ENCODE measurements at places on chromosomes 11 and 22. TPM values are rescaled to one million over a fixed set of nuclear protein-coding genes. Genes with fewer than 3 reads are reported as not detected.

GRCh38 chr22:27934069-27934468 is 15.0 kb upstream of the PITPNB start:
- DNase-seq, result no peak

Gene TBX10
- total RNA-seq, result not detected

Gene DCPS
- total RNA-seq, result 8.8 TPM

- peak; percentile 92 for DNase-seq
These were observed 107.8 kb downstream of the OSBP2 start for GRCh38 chr22:30802202-30803166.

Gene SPTBN2
- 37.8 TPM for total RNA-seq

Gene SPI1
- 1.2 TPM for total RNA-seq

DNA sequence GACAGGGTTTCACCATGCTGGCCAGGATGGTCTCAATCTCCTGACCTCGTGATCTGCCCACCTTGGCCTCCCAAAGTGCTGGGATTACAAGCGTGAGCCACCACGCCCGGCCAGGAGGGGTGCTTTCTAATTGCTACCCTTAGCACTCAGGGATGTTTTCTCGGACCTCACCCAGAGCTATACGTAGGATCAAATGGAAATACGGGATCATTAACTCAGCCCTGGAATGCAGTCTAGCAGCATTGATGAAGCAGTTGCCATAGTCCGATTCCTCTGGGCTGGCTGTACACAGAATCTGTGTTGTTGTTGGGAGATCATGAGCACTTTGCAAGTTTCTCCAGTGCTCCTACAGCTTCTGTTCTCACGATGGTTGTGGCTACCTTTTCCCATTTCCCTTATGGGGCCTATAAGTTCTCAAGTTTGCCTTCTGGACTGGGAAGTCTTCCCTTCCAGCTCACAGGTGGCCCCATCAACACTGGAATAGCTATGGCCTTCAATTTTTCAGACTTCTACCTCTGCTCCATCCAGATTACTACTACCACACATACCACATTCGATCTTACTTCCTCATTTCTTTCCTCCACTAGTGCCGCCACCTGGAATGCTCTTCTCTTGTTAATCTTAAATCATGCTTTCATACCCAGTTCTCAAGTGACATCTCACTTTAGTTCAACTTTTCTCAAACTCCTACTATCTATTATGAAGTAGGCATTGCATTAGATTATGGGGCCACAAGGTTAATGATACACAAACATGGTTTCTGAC is 16.1 kb upstream of the PCF11 start:
- no peak for DNase-seq

DNA sequence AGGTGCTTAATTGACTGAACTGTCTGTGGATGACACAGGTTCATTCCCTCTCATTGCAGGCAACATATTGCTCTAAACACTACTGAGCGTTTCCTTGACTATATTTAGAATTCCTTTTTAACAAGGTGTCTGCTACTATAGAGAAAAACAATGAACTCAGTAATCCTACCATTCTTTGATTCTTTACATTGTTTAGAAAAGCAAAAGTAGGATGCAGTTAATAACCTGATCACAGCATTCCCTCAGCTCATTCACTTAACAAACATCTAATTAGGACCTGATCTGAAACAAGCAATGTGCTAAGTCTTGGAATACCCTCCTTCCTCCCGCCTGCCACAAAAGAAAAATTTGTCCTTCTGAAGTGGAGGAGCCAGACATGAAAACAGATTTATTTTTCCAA is 313.1 kb downstream of the LRRC4C start:
- no peak for DNase-seq

Gene PRRG4
- 1.6 TPM for total RNA-seq

GRCh38 chr22:40407831-40408717 is 37.7 kb downstream of the SGSM3 start:
- no peak for DNase-seq

DNA sequence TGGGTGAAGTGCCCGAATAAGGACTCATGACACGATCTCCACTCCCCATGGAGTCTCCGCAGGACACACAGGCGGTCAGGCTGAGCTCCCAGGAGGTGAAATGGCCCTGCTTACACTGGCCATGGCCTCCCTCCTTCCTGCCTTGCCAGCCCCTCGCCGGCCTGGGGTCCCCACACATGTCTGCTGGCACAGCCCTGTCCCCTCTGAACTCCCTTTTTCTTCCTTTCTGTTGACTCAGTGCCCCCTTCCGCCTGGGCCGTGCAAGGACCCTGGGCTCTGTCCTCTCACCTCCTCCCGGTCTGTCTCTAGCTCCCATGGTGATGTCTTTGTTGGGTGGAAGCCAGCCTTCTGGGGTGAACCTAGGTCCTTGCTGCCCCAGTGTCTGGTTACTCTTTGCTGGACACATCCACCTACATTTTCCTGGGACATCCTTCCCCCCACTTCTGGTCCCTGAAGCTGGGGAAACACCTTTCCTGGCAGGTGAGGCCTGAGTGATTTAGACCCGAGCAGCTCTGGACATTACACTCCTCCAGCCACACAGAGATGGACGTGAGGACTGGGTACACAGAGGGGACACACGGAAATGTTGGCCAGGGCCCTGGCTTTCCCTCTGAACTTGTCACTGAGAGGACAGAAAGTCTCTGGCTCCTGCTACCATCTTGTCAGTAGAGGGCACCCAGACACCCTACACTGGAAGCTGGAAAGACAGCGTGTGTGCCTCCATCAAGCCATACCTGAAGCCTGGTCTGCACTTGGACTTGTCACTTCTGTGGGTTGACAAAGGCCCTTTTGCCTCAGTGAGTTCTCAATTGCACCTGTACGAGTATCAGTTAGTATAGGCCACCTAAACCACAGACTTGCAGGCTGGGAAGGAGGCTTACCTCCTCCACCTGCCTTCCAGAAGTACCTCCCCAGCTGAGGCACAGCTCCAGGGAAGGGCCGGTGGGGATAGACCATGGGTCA is 864.3 kb downstream of the TBC1D22A start:
- no peak for DNase-seq

DNA sequence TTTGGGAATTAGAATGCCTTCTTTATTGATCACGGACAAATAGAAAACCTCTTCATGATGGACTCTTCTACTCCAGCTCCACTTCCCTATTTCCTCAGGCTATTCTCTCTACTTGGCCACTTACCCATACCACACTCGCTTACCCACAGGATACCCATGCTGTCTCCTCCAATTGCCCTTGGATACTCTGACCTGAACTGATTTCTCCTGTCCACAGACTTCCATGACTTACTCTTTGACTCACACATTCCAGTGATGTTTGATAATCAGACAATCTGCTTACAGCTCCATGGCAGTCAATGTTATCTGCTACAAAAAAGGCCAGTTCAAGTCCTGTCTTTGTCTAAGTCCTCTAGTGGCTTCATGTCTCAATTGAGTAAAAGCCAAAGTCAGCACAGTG is 292.0 kb upstream of the CTSC start:
- no peak for DNase-seq

GRCh38 chr11:123255909-123256308 is 60.9 kb upstream of the CLMP start:
- no peak for DNase-seq

- no peak for DNase-seq
These were observed 132.3 kb downstream of the MYO18B start for GRCh38 chr22:25874327-25874726.

DNA sequence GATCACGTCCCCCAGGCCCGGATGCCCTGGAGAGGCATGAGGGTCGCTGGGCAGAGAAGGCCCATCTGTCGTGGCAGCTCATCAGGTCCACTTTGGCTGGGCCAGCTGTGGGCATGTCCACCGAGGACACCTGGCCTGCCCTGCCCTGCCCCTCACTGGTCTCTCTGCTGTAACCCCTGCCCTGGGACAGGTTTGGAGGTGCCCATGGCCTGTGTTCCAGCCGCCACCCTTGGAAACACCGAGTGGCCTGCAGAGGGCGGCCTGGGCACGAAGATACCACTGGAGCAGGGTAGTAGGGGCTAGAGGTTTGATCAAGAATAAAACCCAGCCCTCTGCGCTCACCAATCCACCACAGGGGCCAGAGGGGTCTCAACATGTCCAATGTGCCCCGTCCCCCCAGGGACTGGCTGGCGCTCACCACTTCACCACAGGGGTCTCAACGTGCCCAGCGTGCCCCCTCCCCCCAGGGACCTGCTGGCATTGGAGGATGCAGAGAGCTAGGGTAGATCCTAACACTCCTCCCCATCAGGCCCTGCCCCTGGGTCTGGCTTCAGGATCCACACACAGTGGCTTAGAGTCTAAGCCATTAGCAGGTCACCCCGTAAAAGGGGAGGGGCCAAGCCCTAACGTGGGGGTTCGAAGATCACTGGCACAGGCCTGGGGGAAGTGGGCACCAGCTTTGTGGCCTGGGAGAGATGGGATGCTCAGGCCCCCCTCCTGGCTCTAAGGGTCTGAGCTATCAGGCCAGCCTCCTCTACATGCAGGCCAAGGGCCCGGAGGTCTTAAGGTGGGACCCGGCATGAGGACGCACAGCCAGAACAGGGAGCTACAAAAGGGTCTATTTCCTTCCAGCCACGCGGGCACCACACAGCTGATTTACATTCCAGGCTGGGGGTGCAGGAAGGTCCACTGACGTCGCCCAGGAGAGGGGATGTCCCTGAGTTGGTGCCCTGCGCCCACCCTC is 1.3 kb upstream of the HDAC10 start:
- peak; percentile 79 for DNase-seq

DNA sequence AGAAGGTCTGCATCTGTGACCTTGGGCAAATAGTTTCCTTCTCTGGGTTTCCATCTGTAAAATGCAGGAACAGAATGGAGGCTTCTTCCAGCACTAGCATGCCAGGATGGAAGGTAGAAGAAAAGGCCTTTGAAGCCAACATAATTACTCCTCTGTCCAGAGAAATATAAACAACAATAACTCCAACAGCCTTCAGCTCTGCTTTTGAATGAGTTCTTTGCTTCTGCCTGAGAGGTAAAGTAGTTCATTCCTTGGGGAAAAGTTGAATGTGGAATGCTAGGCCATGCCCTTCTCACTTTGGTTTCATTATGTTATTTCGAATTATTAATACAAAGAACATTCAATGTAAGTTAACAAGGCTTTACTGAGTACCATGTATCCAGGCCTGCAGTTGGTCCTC is 61.2 kb upstream of the BLID start:
- no peak for DNase-seq

Gene VPS11
- 21.2 TPM for total RNA-seq

Gene ACER3
- 8.3 TPM for total RNA-seq

GRCh38 chr22:41417622-41418390 is 28.8 kb downstream of the TOB2 start:
- peak; percentile 100 for DNase-seq

Gene GLYATL2
- total RNA-seq, result not detected

Gene OR8G5
- not detected for total RNA-seq

DNA sequence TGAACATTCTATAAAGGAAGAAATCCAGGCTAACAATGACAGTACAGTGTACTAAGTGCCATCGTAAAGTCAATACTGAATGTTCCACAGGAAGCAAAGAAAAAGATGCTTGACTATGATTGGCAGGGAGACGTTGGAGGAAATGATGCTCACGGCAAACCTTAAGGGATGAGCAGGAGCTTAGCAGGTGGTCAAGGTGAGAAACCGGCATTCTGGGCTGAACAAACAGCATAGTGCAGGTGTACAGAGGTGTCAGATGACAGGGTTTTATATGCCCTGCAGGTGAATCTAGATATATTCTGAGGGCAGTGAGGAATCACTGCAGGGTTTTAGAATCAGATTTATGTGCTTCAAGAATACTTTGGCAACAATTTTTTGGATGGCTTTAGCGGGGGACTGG is 85.3 kb upstream of the HEPHL1 start:
- DNase-seq, result no peak

- no peak for DNase-seq
These were observed 5.4 kb upstream of the MCAM start for GRCh38 chr11:119322360-119322739.

DNA sequence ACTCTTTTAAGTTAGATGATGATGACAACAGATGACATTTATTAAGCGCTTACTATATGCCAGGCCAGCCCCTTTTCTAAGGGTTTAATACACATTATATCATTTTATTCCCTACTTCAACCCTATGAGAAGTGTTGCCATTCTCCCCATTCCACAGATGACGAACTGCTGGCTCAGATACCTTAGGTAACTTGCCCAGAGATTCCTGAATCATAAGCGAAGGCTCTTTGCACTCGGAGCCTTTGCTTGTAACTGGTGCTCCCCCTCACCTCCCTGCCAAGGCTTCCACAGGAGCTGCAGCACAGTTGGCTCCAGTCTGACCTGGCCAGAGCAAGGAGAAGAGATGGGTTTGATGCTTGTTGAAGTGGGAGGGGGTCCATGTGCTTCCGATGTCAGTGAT is 43.0 kb downstream of the DBX1 start:
- DNase-seq, result no peak

Gene FAM180B
- not detected for total RNA-seq

DNA sequence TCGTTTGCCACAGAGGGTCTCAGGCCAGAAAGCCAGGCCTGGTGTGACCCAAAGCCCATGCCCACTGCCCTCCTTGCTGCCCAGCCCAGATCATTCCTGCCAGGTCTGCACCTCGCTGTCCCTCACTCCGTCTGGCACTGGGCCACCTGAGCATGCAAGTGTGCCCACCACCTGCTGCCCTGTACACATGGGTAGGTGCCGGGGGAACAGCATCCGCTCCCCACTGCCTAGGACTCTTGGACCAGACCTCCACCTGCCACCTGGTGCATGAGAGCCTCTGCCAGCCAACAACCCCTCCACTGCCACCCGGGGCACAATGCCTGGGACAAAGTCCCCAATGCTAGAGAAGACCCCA is 12.5 kb downstream of the MGAT3 start:
- DNase-seq, result no peak

Gene LMNTD2
- total RNA-seq, result 5.4 TPM

- no peak for DNase-seq
These were observed 3.1 kb upstream of the BCR start for GRCh38 chr22:23177197-23177596.

GRCh38 chr22:48548391-48548790 is 1279.3 kb downstream of the BRD1 start:
- DNase-seq, result no peak

DNA sequence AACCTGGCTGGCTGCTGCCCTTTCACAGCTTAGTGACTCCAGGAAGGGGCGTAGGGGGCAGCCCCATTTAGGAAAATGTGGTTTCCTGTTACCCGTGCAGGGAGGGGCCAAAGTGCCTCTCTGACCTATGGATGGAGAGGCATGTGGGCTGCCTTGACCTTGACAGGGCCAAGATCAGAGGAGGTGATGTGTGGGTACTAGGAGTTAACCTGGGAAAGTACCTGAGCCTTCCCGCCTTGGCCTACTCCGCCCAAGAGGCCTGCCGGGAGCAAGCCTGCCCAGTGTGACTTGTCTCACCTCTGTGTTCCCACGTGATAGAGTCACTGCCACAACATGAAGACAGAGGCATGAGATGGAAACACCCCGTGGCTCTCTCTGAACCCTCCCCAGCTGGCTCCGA is 33.4 kb downstream of the GRAMD4 start:
- peak; percentile 50 for DNase-seq

Gene CEP164
- 20.3 TPM for total RNA-seq

Gene DRD2
- not detected for total RNA-seq

All from pancreas (tissue), 10 donors.